ENCODE measurements at places on chromosomes 4 and X.

GRCh38 chr4:61950625-61951024, 750.5 kb downstream of the ADGRL3 start:
- DNase-seq = no peak

DNA sequence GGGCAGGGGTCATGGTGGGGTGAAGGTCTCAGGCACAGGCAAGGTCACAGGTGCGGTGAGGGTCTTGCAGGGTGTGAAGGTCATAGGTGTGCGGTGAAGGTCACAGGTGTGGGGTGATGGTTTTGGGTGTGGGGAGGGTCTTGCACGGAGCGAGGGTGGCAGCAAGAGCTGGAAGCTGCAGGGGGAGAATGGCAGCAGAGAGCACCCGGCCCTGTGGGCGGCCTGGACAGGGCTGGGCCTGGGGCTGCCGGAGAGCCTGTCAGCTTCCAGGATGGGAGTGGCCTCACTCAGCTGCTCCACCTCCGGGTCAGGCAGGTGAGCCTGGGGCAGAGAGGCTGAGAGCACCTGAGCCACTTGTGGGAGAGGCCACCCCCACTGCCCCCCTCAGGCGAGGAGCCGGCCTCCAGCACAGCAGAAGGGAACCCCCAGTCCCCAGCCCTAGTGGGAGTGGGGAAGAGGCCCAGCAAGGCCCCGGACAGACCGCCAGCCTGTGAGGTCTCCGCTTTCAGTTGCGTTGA, 1.5 kb downstream of the MSANTD1 start:
- no peak for DNase-seq

DNA sequence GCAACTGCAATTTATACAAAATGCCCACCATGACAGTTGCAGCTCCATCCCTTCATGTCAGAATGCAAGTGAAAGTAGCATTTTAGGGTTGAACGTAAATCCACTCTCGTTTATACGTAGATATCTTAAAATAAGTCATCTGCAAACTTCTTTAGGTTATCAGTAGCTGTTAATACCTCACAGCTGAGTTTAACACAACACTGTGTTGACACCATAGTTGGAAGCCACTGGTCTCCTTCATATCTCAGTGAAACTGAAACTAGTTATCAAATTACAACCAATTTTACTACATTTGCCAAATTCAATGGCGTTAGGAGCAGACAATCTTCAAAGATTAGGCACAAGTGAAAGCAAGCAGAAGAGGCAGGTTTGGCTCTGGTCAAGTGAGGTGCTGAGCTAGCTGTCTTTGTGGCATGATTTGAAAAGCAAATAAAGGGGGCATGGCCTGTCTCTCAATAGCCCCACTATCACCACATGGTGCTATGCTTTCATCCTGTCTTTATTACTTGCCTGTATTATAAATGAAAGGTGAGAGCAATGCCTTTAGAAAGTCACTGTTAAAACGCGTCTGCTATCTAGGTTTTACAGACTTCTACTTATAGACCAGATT, 12.3 kb downstream of the PPP3CA start:
- no peak for DNase-seq

GRCh38 chr4:183356931-183357675, 34.9 kb upstream of the CLDN24 start:
- DNase-seq = no peak

DNA sequence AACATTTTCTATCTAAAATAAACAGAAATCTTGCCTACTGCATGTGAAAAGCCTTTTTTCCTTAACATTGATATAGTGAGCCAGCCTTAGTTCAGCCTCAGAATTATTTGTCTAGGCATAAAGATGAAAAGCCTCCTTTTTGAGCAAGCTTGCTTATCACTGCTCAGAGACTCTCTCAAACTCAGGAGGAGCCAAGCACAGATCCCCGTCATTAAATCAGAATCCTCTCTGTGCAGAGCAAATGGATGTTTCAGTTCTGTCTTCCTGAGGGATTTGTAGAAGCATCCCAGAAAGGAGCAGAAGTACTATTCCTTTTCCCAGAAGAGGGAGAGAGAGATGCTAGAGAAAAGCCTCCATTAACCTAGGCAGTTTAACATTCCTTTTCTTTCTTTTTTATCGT, 186.9 kb upstream of the LNX1 start:
- no peak for DNase-seq

- no peak for DNase-seq
Observed at GRCh38 chrX:150768132-150768485, 74.9 kb downstream of the MTMR1 start.

All from HEK293T (cell line).